Activated T-helper 2 cell treated with anti-CD3 and anti-CD28 coated beads, Interferon-gamma antibody, Interleukin-2, Interleukin-4, amounts not matched to agents 10 μg/mL and 5 μg/mL and 100 μg/mL, durations not matched to agents 14 hours and 24 hours and 36 hours (primary cell): ENCODE measurements at places on chromosomes 2 and 18. TPM values are rescaled to one million over a fixed set of nuclear protein-coding genes. Genes with fewer than 3 reads are reported as not detected.
A peak's percentile ranks its signal among the peaks of the same experiment; 100 is the strongest.

Gene SH3RF3
- total RNA-seq = 0.64 and 0.78 TPM in 2 replicates

DNA sequence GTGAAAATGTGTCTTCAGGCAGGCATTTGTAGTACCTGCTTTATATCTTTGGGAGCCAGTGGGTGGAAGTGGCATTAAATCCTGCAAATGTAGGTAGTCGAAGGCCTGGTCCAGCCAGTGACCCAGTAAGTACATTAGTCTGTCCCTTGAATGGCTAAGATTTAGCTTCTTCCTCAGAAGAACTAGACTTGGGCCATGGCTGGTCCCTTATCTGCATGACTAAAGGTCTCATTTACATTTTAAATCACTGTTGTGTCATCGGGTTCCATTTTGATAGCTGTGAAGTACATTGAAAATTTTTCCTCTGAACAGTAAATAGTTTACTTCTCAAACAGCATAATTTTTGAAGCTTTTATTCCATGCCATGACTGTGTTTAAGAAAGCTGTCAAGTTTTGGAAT lies 438.4 kb upstream of the KLHL29 start:
- no peaks in the 10 kb centered on the region for H3K36me3 ChIP-seq
- H3K4me3 ChIP-seq = no peak overlapping the region
- H3K27me3 ChIP-seq = no peaks in the 10 kb centered on the region
- no peaks in the 10 kb centered on the region for H3K4me1 ChIP-seq

DNA sequence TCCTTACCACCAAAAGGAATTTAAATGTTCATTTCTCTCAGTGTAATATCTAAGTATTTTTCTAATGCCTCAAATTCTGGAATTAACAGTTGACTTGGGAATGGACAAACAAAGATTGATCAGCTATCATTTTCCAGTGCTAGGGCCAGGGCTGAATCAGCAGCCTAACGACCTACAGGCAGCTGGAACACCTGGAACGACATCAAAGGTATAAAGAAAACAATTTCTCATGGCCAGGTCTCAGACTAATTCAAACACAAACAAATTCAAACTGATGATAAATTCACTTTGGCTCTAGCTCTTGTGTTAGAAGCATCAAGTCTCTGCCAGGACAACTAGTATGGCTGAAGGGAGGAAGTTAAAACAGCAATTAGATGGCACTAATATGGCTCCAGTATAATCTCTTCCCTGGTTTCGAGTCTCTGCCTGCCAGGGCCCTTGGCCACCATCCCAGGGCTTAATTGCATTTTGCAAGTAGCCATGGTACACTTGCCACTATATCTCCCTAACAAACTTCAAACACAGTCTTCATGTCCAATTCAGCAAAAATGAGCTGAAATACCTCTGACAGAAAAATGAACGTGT lies 70.2 kb upstream of the FSHR start:
- H3K27ac ChIP-seq = no peak overlapping the region
- H3K27me3 ChIP-seq = no peaks in the 10 kb centered on the region
- H3K4me3 ChIP-seq = no peak overlapping the region
- H3K36me3 ChIP-seq = no peaks in the 10 kb centered on the region

GRCh38 chr18:56391931-56392590 lies 246.3 kb downstream of the TXNL1 start:
- no peaks in the 10 kb centered on the region for H3K36me3 ChIP-seq
- H3K4me1 ChIP-seq = no peaks in the 10 kb centered on the region
- H3K27me3 ChIP-seq = no peaks in the 10 kb centered on the region
- H3K27ac ChIP-seq = no peak overlapping the region

- no peak for DNase-seq
- no peak overlapping the region for H3K4me3 ChIP-seq
- peaks cover 16% of the 10 kb centered on the region for H3K27me3 ChIP-seq
- H3K4me1 ChIP-seq = no peaks in the 10 kb centered on the region
These were observed 26.3 kb upstream of the NPC1 start for GRCh38 chr18:23612434-23613090.

DNA sequence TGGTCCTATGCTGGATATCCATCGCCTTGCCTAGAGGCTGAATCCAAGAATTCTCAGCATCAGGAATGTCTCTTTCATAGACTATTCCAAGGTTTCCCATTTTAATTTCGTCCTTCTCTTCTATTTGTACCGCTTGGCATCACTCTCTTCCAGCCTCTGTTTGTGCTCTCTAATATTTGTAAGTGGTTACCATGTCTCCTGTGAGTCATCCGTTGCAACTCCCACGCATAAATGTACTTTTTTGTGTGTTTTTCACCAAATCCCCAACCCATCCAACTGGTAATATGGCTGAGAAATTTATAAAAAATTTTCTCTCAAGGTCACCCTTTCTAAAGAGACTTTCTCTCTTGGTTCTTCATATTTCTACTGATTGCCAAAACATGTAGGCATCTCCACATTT lies 21.8 kb downstream of the COLEC12 start:
- no peak overlapping the region for H3K4me3 ChIP-seq
- H3K4me1 ChIP-seq = no peaks in the 10 kb centered on the region
- H3K27ac ChIP-seq = no peak overlapping the region

Gene YIPF4
- total RNA-seq = 33.4 and 36.7 TPM in 2 replicates

- H3K4me1 ChIP-seq = no peaks in the 10 kb centered on the region
- H3K27me3 ChIP-seq = no peaks in the 10 kb centered on the region
- H3K36me3 ChIP-seq = no peaks in the 10 kb centered on the region
- no peak overlapping the region for H3K4me3 ChIP-seq
These were observed 1490.7 kb downstream of the SUCLG1 start for GRCh38 chr2:82968358-82968757.

GRCh38 chr2:62774555-62775366 lies 69.2 kb downstream of the EHBP1 start:
- H3K27me3 ChIP-seq = no peaks in the 10 kb centered on the region
- no peak for DNase-seq
- H3K4me1 ChIP-seq = peaks cover 4% of the 10 kb centered on the region

Gene RANBP2
- total RNA-seq = 70.0 and 72.4 TPM in 2 replicates

Gene KCNS3
- 0.16 and 0.48 TPM in 2 replicates for total RNA-seq

- H3K27ac ChIP-seq = peak overlapping the region; percentile 77
- peaks cover 15% of the 10 kb centered on the region for H3K4me1 ChIP-seq
- peaks cover 23% of the 10 kb centered on the region for H3K36me3 ChIP-seq
- no peak for DNase-seq
- H3K4me3 ChIP-seq = peak overlapping the region; percentile 84
These were observed 1.9 kb downstream of the SEMA4C start for GRCh38 chr2:96867756-96868554.

- H3K27ac ChIP-seq = peak overlapping the region; percentile 34
- no peak for DNase-seq
- no peaks in the 10 kb centered on the region for H3K27me3 ChIP-seq
- H3K4me1 ChIP-seq = peaks cover 4% of the 10 kb centered on the region
- H3K36me3 ChIP-seq = no peaks in the 10 kb centered on the region
- H3K4me3 ChIP-seq = no peak overlapping the region
These were observed 93.1 kb downstream of the RHOB start for GRCh38 chr2:20539776-20540586.

Gene CRYBA2
- not detected in 2 replicates for total RNA-seq

- no peak overlapping the region for H3K4me3 ChIP-seq
- peaks cover 11% of the 10 kb centered on the region for H3K27me3 ChIP-seq
- H3K36me3 ChIP-seq = no peaks in the 10 kb centered on the region
- no peak overlapping the region for H3K27ac ChIP-seq
These were observed 22.9 kb downstream of the RBM43 start for GRCh38 chr2:151238527-151239487.

Gene SOWAHC
- total RNA-seq = 1.7 and 1.9 TPM in 2 replicates

GRCh38 chr2:159558479-159558878 lies 57.9 kb downstream of the BAZ2B start:
- H3K27me3 ChIP-seq = no peaks in the 10 kb centered on the region
- no peak for DNase-seq
- no peak overlapping the region for H3K27ac ChIP-seq
- no peaks in the 10 kb centered on the region for H3K36me3 ChIP-seq

DNA sequence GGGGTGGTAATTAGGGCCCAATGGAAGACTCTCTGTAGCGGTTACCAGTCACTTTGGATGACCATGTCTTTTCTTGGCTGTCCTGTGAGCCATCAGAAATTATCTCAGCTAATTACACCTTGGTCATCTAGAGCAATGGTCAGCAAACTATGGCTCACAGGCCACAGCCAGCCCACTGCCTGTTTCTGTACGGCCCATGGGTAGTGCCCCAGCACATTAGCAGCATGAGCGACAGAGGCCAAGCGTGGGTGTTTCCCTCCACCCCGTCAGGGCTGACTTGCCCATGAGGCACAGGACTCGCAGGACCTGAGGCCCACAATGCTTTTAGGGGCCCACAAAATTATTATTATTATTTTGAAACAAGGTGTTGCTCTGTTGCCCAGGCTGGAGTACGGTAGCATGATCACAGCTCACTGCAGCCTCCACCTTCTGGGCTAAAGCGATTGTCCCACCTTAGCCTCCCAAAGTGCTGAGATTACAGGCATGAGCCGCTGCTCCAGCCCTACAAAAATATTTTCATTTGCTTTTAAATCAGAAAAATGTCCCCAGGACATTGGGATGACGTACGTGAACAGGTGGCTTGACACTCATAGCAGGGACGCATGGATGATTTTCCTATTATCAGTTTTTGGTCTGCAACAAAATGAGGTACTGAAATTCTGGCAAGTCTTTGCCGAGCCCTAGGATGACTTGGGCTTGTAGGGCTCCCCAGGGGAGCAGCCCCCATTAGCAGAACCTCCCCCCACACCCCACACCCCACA lies 29.3 kb upstream of the CEP68 start:
- H3K27ac ChIP-seq = no peak overlapping the region
- peaks cover 24% of the 10 kb centered on the region for H3K36me3 ChIP-seq
- DNase-seq = no peak
- H3K4me3 ChIP-seq = no peak overlapping the region
- H3K4me1 ChIP-seq = peaks cover 23% of the 10 kb centered on the region

DNA sequence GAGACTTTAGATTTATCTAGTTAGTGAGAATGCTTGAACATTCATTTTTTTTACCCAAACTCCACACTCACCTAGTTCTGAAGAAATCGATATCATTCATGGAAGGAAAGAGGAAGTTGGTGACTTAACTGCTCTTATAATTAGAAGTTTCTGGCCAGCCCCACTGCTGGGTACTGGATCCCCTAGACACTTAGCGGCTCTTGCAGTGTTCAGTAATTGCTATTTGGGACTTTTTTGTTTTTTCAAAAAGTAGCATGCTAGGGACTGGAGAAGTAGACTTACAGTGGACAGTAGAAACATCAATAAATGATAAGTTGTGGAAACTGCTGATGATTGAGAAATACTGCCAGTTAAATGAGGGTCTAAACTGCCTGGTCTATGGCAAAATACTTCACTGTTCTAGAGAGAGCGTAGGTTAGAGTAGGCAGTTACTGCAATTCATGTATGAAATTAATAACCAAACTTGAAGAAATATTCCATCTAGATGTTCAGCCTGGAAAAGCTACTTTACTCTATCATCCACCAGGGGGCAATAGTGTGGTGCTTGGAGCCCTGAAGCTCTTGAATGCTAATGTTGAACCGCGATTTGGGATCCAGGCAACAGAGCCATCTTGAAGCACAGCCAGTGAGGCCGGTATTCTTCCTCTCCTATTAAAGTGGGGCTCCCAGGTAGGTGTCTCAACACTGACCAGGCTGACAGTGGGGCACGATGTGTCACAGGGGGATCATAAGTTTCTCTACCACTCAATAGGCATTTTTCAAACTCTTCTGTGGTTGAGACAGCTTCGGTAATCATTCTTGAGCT lies 146.1 kb upstream of the SESTD1 start:
- peaks cover 19% of the 10 kb centered on the region for H3K27me3 ChIP-seq
- no peaks in the 10 kb centered on the region for H3K36me3 ChIP-seq
- no peak overlapping the region for H3K4me3 ChIP-seq
- no peak for DNase-seq
- H3K27ac ChIP-seq = no peak overlapping the region

DNA sequence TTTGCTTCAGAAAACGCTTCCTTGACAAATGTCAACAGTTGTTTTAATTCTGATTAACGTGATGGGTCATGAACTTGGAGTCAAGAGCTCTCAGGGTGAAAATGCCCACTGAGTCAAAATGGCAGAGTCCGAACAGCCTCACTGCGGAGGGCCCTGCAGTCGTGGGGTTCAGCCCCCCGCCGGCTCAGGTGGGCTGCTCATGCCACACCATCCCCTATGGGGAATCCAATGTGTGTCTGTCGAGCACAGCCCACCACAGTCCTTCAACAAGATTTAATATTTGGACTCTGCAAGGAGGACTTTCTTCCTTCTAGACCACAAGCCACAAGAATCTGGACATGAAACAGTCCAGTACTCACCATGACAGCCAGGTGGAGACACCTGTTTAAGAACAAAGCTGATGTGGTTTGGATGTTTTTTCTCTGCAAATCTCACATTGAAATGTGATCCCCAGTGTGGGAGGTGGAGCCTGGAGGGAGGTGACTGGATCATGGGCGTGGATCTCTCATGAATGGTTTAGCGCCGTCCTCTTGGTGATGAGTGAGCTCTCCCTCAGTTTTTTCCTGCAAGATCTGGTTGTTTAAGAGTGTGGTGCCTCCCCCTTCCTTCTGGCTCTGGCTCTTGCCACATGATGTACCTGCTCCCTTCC lies 201.0 kb downstream of the NDUFA10 start:
- H3K4me3 ChIP-seq = no peak overlapping the region
- H3K27me3 ChIP-seq = no peaks in the 10 kb centered on the region
- H3K27ac ChIP-seq = no peak overlapping the region
- no peak for DNase-seq
- H3K36me3 ChIP-seq = no peaks in the 10 kb centered on the region

DNA sequence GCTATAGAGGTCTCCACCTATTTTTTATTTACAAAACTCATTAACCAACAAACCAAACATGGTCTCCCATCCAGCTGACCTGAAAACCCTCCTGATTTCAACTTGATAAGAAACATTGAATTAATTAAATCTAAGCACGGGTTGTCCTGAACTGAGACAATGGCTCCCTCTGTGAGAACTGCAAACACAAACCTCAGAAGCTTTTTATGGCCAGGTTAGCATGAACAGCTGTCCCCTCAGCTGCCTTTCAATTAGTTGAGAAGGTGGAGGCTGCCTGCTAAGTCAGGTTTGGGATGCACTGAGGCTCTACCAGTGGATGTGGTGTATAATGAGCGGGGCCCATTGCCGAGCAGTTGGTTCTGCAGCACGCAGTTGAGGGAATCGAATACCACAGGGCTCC lies 258.5 kb upstream of the DDX18 start:
- no peaks in the 10 kb centered on the region for H3K4me1 ChIP-seq
- H3K27ac ChIP-seq = no peak overlapping the region

Gene GNLY
- total RNA-seq = 21.9 and 23.5 TPM in 2 replicates

GRCh38 chr2:240502430-240503121 lies 55.2 kb downstream of the ANKMY1 start:
- H3K36me3 ChIP-seq = peaks cover 6% of the 10 kb centered on the region
- no peaks in the 10 kb centered on the region for H3K4me1 ChIP-seq
- H3K27ac ChIP-seq = no peak overlapping the region
- H3K4me3 ChIP-seq = no peak overlapping the region

GRCh38 chr2:240440704-240441320 lies 5.3 kb downstream of the GPC1 start:
- H3K27ac ChIP-seq = no peak overlapping the region
- H3K4me3 ChIP-seq = no peak overlapping the region
- no peaks in the 10 kb centered on the region for H3K36me3 ChIP-seq
- H3K4me1 ChIP-seq = peaks cover 2% of the 10 kb centered on the region
